ENCODE measurements at places on chromosomes 4 and X. TPM values are rescaled to one million over a fixed set of nuclear protein-coding genes. Genes with fewer than 3 reads are reported as not detected.

GRCh38 chr4:37946503-37947179, 13.6 kb upstream of the PTTG2 start:
- peak; percentile 26 for DNase-seq

C4orf33 gene
- total RNA-seq = 11.0 TPM

MTMR1 gene
- 13.0 TPM for total RNA-seq

PQBP1 gene
- total RNA-seq = 98.2 TPM

DNA sequence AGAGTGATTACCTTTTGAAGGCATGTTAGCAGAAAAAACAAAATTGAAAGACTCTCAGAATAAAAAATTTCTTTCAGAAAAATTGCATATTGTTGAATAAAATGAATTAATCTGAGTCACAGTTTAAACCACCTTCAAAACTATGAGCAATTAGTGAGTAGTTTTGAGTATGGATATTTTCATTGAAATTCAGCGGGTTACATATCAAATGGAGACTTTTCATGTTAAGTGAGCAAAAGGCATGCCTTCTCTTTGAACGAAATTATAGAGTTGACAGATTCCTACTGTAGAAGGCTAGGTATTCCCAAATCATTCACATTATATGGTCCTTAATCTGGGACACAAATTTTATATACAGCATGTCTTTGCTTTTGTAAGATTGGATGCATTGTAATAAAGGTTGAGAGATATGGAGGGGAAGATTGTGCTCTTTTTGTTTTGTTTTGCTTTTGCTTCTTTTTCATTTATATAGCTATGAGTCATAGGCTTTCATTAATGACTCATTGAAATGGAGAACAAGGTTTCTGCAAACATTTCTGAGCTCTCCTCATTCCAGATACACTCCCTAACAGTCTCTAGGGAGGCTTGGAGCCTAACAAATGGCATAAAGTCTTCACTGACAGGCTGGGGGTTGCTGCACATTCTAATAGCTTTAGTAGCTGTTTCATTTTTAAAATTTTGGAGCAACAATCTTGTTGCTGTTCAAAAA, 21.6 kb downstream of the PCDH18 start:
- no peak for DNase-seq

- DNase-seq = no peak
These were observed 159.8 kb downstream of the DHRSX start for GRCh38 chrX:2340991-2341390.

GRCh38 chr4:189869236-189869635, 71.4 kb upstream of the FRG1 start:
- DNase-seq = no peak

DNA sequence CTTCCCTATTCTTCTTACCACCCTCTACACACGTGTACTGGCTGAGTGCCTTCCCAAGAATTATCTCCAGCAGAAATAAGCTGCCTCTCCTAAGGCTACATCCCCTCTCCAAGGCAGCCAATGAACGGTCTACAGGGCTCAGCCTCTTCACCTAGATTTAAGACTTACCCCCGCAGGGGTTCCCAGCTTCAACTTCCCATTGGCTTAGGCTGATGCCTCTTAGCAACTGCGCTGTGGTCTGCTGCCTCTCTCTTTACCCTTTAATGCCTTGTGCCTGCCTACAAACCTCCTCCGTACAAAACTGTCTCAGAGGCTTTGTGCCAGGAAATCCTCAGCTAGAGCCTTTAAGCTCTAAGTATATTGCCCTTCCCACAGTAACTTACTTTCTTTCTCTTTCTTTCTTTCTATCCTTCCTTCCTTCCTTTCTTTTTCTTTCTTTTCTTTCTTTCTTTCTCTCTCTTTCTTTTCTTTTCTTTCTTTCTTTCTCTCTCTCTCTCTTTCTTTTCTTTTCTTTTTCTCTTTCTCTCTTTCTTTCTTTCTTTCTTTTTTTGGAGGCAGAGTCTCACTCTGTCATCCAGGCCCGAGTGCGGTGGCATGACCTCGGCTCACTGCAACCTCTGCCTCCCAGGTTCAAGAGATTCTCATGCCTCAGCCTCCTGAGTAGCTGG, 15.1 kb upstream of the PIGA start:
- no peak for DNase-seq
